ENCODE measurements at places on chromosomes 16 and 17. TPM values are rescaled to one million over a fixed set of nuclear protein-coding genes. Genes with fewer than 3 reads are reported as not detected.

Gene KRTAP2-3
- not detected for total RNA-seq

Gene CD79B
- 1.1 TPM for total RNA-seq

Gene ITGAD
- not detected for total RNA-seq

Gene COQ9
- 48.2 TPM for total RNA-seq

Gene AATK
- total RNA-seq: 2.4 TPM

Gene ZG16
- not detected for total RNA-seq

Gene TNP2
- total RNA-seq: not detected

Gene RNF43
- total RNA-seq: not detected

Gene CCDC78
- total RNA-seq: 1.1 TPM

Gene KRT25
- not detected for total RNA-seq

Gene SLFN14
- not detected for total RNA-seq

Gene MGAT5B
- total RNA-seq: 1.4 TPM

Gene XAF1
- total RNA-seq: 16.7 TPM

Gene PRRT2
- total RNA-seq: 0.27 TPM

Gene CCL11
- total RNA-seq: not detected

Gene RAB11FIP4
- total RNA-seq: 0.09 TPM

Gene SNX11
- total RNA-seq: 15.8 TPM

Gene DNAAF1
- total RNA-seq: 0.09 TPM

Gene SLC6A2
- total RNA-seq: not detected

Data from endothelial cell of coronary artery (primary cell).